ENCODE measurements at places on chromosomes 4 and X.

GRCh38 chrX:54785901-54786300, 12.2 kb downstream of the ITIH6 start:
- DNase-seq: no peak

DNA sequence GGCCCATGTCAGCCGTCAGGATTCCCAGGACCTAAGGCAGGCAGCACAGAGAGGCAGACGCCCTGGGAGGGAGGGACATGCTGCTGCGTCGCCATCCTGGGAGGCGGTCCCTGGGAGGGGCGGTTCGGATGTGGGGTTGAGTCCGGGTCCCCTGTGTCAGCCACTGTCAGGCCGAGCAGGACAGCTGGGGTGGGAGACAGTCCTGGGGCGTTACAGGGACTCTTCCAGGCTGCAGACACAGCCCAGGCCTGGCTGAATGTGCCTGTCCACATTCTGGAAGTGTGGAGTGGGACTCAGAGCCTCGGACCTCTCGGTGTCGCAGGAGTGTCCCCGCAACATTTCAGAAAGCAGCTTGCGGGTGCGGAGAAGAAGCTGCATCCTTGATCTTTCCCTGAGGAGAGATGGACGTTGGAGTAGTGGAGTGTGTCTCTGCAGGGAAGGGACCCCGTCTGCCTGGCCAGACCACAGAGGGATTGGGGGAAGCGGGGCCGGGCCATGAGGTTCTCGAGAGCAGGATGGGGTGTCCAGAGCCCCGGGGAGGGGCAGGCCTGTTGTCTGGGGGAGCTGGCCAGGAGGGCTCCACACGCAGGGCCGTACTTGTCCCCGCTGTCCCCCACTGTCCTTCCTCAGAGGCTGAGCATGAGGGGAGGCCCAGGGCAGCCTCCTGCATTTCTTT, 6.1 kb downstream of the AKAP17A start:
- no peak for DNase-seq

GRCh38 chrX:73847991-73848390, 285.0 kb downstream of the CHIC1 start:
- no peak for DNase-seq

DNA sequence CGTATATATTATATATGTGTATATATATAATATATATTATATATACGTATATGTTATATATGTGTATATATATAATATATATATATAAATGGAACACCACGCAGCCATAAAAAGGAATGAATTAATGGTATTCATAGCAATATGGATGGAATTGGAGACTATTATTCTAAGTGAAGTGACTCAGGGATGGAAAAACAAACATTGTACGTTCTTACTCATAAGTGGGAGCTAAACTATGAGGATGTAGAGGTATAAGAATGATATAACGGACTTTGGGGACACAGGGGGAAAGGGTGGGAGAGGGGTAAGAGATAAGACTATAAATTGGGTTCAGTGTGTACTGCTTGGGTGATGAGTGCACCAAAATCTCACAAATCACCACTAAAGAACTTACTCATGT, 1388.9 kb downstream of the C4orf33 start:
- DNase-seq: no peak

DNA sequence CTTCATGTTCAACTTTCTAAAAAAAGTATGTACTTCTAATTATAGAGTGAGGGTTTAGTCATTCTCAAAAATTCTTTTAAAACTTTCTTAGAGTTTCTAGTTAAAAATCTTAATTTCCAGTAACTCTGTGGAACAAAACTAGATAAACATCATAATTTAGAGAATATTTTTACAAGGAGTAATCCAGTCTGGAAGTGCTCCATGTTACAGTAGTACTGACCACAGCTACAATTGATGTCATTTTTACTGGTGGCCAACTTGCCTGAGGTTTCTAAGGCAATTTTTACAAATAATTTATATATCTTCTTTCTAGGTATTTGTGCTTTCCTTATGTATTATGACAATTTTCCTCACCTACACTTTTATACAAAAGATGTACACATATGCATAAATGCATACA, 490.4 kb downstream of the CENPC start:
- no peak for DNase-seq

DNA sequence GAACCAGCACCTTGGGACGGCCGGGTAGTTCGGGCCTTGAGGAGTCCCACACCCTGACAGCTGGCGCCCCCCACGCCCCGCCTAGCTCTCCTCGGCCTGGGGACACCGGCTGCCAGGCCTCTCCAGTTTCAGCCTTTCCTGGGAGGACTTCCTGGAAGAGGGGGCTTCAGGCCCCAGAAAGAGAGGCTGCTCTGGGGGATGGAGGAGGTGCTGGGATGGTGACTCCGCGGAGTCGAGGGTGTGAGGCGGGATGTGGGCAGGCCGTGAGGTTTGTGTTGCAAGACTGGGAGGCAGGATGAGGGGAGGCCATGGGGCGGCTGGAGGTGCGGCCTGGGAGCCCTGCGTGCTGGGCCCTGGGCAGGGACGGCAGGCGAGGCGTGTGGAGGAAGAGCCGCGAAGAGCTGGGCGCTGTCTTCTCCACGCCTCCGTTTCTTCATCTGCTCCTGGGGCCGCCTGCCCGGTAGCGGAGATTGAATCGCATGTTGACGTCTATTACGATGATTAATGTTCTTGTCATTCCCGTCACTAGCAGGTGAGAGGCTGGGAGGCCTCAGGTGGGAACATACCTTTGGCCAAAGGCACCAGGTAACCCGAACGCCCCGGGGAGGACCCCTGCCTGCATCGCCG, 918 bp upstream of the FGFRL1 start:
- peak; percentile 26 for DNase-seq

DNA sequence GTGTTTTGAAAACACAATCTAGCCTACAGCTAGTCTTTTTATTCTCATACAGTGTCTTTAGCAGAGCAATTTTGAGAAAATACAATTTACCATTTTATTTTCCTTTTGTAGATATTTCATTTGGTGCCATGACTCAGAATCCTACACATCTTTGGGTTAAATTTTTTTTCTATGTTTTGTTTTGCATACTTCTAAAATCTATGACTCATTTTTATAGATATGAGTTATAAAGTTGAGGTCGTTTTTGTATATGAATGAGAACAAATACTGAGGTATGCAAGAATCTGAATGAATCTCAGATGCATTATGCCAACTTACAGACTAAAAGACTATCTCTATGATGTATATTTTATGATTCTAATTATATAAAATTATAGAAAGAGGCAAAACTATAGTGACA, 206.5 kb upstream of the ANXA10 start:
- no peak for DNase-seq

DNA sequence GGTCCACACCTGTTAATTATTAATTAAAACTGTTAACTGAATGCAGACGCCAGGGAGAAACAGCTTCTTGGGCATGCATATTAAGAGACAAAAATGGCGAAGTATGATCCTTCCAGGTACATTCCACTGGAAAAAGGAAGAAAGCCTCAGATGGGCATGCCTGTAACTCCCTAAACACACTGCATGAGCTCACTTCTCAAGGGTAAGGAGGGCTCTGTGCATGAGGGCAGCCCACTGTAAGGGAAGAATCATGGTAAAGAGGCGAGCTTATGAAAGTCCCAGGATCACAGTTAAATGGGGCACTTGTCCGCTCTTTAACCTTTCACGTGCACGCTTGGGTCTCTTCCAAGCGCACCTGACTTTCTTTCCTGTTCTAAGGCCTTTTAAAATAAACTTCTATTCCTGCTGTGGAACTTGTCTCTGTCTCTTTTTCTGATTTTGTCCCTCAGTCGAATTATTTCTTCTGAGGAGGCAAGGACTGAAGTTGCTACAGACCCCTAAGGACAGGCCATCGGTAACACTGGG, 321.7 kb downstream of the PPP1R2C start:
- DNase-seq: no peak

GRCh38 chrX:43592597-43592996, 63.5 kb upstream of the MAOA start:
- DNase-seq: no peak

DNA sequence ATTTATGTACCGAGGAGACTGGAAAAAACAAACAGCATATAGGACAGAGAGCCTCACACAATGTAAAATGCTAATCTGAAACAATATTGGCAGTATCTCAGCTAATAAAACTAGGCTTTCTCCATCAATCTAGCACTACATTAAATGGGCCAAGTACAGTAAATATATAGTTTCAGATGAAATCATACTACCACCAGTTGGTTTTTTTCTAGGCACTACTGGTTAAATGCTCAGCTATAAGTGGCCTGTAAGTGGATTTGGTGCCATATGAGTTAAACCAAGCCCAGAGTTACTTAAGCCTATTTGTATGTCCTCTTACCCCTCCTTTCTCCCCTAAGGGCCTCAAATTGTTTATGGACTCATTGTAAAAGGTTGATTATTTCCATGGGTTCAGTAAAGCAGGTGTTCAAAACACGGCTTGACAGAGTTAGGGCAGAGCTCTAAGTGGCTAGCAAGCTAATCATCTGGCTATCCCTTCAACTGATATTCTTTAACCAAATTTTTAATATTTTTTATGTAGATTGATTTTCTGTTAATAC, 57.5 kb downstream of the FAM13A start:
- DNase-seq: no peak

DNA sequence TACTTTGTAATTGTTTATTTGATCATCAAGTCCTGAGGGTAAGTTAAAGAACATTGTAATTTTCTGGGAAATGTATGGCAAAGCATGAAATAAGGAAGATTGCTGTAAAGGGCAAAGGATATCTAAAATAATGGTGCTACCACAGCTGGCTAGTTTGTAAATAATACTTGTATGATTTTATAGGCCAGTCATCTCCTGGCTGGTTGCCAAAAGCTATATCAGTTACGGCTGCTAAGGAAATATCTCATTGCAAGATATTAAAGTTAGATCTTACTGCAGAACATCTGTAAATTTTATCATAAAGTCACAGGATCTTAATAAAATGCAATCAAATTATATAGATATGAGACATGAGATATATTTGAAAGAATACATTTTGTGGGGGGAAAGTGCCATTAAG, 150.8 kb upstream of the CXCL13 start:
- DNase-seq: no peak

DNA sequence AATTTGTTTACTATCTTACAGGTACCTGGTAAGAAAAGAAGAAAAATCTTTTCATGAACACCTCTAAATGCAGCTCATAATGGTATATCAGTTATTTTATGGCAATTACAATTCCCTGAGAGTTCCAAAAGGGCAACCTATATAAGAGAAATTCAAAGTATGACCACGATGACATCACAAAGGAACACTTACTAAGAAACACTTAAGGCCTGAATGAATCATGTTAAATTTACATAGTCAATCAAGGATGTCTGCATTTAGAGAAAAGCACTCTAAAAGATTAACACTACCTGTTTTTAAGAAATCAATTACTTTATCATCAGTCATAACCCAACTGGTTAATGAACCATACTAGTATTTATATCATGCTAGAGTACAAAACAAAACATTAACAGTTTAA, 63.9 kb downstream of the LCORL start:
- no peak for DNase-seq

DNA sequence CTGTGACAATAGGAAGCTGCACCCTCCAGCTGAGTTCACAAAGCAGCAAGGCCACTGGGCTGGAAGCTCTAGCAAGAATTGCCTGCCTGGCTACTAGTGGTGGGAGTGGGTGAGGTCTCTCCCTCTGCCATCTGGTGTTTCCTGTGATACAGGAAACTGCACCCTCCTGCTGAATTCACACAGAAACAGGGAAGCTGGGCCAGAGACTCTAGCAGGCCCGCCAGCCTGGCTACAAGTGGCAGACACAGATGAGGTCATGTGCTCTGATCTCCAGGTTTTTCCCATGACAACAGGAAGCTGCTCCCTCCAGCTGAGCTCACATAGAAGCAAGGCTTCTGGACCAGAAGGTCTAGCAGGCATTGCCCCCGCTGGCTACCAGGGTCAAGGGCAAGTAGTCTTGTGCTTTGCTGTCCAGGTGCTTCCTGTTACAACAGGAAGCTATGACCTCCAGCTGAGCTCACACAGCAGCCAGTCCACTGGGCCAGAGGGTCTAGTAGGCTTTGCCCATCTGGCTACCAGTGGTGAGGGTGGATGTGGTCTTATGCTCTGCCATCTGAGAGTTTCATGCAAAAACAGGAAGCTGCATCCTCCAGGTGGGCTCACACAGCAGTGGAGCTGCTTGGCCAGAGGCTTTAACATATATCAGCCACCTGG, 41.5 kb upstream of the ZXDA start:
- no peak for DNase-seq

DNA sequence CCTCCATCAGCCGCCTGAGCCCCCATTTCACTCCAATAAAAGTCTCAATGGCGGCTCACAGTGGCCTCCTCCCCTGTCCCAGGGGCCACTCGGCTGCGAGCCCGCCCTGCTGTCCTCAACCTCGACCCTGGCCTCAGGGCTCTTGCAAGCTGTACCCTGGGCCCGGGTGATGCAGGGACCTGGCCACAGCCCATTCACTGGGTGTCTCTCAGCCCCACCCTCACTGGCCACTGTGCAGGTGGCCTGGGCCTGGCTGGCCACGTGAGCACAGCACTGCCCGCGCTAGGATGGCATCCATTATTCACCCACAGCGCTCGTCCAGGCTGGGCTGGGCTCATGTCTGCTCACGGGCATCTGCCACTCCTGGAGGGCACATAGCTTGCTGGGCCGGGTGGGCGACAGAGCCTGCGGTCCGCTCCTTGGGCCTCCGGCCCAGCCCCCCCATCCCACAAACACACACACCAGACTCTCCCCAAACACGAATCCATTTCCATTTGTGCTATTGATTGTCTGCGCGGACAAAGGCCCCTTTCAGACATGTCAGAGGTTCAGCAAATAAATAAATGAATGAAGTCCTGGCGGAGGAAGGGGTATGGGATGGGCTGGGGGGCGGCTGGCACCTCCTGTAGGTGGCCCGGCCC, 16.5 kb upstream of the FGFR3 start:
- DNase-seq: no peak

DNA sequence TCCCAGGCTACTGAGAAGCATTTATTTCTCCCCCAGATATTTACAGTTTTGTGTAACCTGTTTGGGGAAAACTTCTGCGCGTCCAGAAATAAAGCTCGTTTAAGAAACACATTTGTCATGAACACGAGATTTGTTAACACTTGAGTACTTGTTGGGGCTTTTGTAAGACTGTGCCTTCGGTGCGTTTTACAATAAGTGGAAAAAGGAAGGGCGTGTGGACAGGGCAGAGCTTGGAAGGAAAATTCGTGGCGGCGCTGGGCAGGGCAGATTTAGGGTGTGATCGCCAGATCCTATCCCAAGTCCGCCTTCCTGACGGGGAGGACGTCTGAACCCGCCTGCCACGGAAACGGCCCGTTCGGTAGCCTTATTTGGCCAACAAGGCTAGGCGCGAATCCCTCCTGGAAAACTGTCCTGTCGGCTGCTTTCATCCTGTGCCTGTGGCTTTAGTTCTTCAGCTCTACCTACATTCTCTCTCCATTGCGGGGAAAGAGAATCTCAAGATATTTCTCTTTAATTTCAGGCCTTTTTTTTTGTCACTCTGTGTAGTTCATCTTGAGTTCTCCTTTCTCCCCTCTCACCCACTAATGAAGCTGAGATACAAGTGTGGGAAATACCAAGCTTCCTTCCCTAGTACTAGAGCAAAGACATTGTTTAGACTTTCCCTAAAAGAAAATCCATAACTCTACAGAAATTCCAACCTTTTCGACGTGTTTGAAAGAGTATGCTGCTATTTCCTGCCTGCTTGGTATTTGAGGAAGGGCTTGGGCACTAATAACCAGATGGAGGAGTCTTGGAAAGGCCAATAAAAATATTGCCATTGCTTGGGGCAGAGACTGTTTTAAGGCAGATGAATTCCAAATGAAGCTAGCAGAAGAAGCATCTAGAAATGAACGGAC, 982 bp downstream of the PDLIM5 start:
- DNase-seq: no peak

Data from stimulated activated CD4-positive, alpha-beta T cell treated with anti-CD3 and anti-CD28 coated beads, Interleukin-15, amount 100 ng/mL, for 1 hour (primary cell).